A673 (cell line): ENCODE measurements at places on chromosomes 6 and 20. TPM values are rescaled to one million over a fixed set of nuclear protein-coding genes. Genes with fewer than 3 reads are reported as not detected.

DNA sequence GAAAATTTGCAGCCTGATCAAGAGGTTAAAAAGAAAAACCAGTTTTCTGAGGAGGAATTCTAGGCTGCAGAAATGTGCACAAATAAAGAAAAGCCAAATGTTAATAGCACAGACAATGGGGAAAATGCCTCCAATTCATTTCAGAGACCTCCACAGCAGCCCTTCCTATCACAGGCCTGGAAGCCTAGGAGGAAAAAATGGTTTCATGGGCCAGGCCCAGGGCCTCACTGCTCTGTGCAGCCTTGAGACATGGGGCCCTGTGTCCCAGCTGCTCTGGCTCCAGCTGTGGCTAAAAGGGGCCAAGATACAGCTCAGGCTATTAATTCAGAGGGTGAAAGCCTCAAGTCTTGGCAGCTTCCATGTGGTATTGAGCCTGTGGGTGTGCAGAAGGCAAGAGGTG is 18.9 kb downstream of the AHI1 start:
- H3K36me3 ChIP-seq = peaks cover 15% of the 10 kb centered on the region
- H3K4me1 ChIP-seq = no peaks in the 10 kb centered on the region
- H3K27ac ChIP-seq = no peak overlapping the region
- no peak for DNase-seq
- H3K4me3 ChIP-seq = no peak overlapping the region
- H3K27me3 ChIP-seq = no peaks in the 10 kb centered on the region

GRCh38 chr20:40714109-40714508 is 25.1 kb upstream of the MAFB start:
- H3K27ac ChIP-seq = no peak overlapping the region
- peaks cover 30% of the 10 kb centered on the region for H3K27me3 ChIP-seq
- H3K4me1 ChIP-seq = no peaks in the 10 kb centered on the region
- no peak overlapping the region for H3K4me3 ChIP-seq

DNA sequence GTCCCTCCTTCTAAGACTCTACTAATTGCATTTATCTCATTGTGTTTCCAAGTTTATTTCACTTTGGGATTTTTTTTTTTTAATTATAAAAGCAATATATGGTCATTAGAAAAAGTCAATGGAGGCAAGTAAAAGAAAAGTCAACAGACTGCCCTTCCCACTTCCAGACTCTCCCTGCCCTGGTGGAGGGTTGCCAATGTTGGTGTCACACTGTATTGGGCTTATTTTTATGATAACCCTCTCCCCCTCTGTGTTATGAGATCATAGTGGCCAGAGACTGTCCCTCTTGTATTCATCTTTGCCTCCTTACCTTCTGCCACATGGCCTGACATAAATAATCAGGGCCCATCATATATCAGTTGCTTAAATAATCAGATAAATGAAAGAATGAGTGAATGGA is 63.4 kb downstream of the LRRC1 start:
- no peak overlapping the region for H3K4me3 ChIP-seq
- H3K27me3 ChIP-seq = no peaks in the 10 kb centered on the region
- no peak for DNase-seq

- H3K4me1 ChIP-seq = no peaks in the 10 kb centered on the region
- H3K27ac ChIP-seq = no peak overlapping the region
- H3K27me3 ChIP-seq = no peaks in the 10 kb centered on the region
- no peak for DNase-seq
- no peaks in the 10 kb centered on the region for H3K36me3 ChIP-seq
These were observed 56.6 kb upstream of the TBC1D7 start for GRCh38 chr6:13384966-13385365.

DNA sequence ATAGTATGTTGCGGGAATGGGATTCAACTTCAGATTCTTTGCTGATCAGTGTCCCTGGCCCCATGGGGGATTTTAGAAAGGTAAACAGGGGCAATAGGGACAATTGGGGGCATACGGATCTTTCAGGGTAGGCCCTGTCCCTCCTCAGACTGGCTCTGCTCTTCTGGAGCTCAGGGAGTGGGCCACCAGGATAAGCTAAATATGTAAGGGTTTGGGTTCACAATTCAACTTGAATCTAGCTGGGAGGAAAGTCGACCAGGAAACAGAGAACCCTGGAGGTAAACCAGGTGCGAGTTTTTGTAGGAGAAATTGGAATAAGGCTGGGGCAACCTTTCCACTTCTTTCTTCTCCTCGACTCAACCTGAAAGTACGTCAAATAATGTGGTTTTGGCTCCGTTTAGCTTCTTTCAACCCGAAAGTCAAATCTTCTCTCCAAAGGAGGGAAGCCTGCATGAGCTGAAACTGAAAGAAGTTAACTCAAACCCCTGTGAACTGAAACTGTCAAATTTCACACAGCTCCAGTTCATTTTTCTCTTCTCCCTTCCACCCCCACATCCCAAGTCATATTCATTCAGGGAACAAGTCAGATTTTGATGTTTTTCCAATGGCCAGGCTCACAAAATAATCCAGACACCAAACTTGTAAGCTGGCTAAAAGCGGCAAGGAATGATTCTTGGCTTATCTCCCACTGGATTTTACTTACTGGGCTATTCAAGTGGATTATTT is 278.2 kb downstream of the CLIC5 start:
- no peak for DNase-seq
- H3K36me3 ChIP-seq = no peaks in the 10 kb centered on the region
- H3K4me1 ChIP-seq = no peaks in the 10 kb centered on the region

DNA sequence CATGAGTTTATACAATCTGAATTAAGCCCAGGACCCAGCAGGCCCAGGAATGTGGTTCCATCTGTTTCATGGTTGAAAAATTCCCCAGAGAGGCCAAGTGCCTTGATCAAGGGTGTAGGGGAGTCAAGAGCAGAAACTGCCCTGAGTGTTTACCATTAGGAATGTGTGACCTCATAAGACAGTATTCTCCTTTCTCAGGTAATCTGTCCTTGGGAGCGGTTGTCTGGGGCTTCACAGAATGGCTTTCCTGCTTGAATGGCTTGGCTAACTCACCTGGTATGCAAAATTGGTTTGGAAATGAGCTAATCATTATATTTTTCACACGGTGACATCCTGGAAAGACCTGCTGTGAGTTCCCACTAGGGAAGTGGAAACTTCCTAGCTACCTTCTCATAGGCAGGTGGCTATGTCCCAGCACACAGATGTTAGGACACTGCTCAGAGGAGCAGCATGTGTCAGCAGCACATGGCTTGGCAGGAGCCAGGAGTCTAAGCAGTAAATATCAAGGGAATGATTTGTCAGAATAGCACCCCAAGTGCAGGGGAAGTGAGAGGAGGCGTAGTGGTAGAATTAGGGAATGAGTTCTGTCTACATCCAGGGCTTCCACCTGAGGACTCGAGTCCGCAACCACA is 17.7 kb downstream of the CLIC5 start:
- no peak overlapping the region for H3K4me3 ChIP-seq
- DNase-seq = no peak
- no peaks in the 10 kb centered on the region for H3K36me3 ChIP-seq
- peaks cover 4% of the 10 kb centered on the region for H3K27me3 ChIP-seq
- no peaks in the 10 kb centered on the region for H3K4me1 ChIP-seq
- H3K27ac ChIP-seq = no peak overlapping the region

GRCh38 chr6:31870385-31870921 is 7.8 kb upstream of the NEU1 start:
- no peaks in the 10 kb centered on the region for H3K36me3 ChIP-seq
- no peak for DNase-seq
- H3K4me3 ChIP-seq = no peak overlapping the region

- H3K4me1 ChIP-seq = no peaks in the 10 kb centered on the region
- H3K27me3 ChIP-seq = no peaks in the 10 kb centered on the region
- no peak for DNase-seq
- H3K4me3 ChIP-seq = no peak overlapping the region
- no peaks in the 10 kb centered on the region for H3K36me3 ChIP-seq
These were observed 22.6 kb downstream of the NOL4L start for GRCh38 chr20:32562495-32562911.

GRCh38 chr20:35001596-35002362 is 46.1 kb downstream of the MYH7B start:
- H3K36me3 ChIP-seq = peaks cover 45% of the 10 kb centered on the region
- DNase-seq = no peak
- no peaks in the 10 kb centered on the region for H3K27me3 ChIP-seq
- no peaks in the 10 kb centered on the region for H3K4me1 ChIP-seq
- H3K27ac ChIP-seq = no peak overlapping the region

DNA sequence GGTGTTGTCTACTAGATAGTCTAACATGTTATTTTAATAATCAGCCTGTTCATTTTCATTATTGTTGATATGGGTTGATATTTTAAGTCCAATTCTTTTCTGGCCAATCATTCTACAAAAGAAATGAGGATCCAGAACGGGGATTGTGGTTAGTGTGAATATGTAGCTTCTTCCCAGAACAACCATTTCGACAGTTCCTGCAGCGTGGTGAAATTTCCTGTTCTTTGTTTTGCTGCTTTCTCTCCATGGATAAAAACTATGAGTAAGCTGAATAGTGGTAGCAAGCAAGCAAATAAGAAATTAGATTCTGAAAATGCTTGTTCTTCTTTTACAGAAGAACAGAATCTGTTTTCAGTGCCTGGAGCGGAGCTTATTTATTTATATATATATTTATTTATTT is 65.5 kb upstream of the F13A1 start:
- peak overlapping the region; percentile 74 for H3K27ac ChIP-seq
- H3K27me3 ChIP-seq = no peaks in the 10 kb centered on the region
- no peak overlapping the region for H3K4me3 ChIP-seq
- no peaks in the 10 kb centered on the region for H3K36me3 ChIP-seq
- peaks cover 14% of the 10 kb centered on the region for H3K4me1 ChIP-seq

DNA sequence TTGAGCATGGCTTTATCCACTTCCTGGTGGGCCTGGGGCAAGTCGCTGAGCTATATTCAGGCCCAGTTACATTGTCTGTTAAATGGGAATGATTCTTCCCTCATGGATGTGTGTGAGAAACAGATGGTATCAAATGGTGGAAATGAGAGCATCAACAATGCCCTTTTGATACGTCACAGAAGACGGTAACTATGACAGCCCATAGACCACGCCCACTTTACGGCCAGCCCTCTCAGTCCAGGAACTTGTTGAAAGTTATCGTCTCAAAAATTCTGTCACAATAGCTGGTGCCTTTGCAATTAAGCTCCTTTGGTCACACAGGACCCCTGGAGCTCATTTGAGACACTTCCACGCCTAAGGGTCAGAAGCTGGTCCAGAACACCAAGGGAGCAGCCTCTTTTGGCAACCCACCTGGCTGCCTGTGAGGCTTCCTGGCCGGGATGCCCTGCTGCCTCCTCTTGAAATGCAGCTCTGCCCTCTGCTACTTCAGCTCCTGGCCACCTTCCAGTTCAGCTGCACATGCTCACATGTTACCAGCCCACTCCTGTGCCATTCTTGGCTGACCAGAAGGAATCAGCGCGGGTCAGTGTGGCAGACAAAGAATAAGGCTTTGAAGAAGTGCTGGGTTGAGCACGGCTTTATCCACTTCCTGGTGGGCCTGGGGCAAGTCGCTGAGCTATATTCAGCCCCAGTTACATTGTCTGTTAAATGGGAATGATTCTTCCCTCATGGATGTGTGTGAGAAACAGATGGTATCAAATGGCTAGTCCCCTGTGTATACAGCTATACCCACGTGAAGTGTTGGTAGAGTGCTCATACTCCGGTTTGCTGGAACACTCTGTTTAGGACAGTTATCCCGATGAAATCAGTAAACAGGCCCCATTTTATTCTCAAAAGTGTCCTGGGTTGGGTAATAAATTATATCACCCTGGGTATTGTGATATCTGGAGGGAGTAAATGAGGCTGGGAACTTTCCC is 199.2 kb upstream of the SUPT3H start:
- no peak overlapping the region for H3K27ac ChIP-seq
- no peak overlapping the region for H3K4me3 ChIP-seq
- no peaks in the 10 kb centered on the region for H3K27me3 ChIP-seq
- H3K4me1 ChIP-seq = peaks cover 8% of the 10 kb centered on the region
- DNase-seq = no peak

DNA sequence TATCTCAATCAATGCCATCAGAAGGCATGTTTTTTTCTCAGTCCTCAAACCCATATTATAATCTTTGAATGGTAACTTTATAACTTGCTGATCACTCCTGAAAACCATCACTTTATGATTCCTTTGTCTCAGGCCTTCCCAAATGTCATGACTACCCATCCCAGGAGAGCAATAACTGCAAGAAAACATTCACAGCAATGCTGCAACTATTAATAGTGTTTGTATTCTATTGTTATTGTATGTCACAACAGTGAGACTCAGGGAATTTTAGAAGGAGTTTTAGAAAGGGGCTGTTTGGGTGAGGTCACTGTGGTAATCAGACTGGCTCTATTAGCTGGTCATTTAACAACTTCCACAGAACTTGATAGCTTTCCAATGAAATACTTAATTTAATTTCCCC is 301.4 kb upstream of the TBX18 start:
- no peak overlapping the region for H3K4me3 ChIP-seq
- H3K27ac ChIP-seq = no peak overlapping the region
- peaks cover 6% of the 10 kb centered on the region for H3K4me1 ChIP-seq
- H3K36me3 ChIP-seq = no peaks in the 10 kb centered on the region

DNA sequence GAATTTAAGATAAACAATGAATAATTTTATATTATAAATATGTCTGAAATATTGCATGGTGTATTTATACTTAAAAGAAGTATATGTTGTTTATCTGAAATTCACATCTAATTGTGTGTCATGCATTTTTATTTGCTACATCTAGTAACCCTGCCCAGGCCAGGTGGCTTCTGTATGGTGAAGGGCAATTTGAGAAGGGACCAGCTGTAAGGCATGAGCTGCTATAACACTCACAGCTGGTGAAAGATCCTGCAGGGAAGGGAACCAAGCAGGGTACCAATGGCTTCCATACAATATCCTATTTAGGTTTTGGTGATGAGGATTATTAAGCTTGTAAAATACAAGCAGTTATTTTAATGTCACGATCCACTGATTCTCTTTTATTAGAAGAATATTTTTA is 921.8 kb upstream of the GJE1 start:
- no peaks in the 10 kb centered on the region for H3K27me3 ChIP-seq
- no peak overlapping the region for H3K4me3 ChIP-seq
- no peaks in the 10 kb centered on the region for H3K36me3 ChIP-seq
- no peak overlapping the region for H3K27ac ChIP-seq
- no peak for DNase-seq

DNA sequence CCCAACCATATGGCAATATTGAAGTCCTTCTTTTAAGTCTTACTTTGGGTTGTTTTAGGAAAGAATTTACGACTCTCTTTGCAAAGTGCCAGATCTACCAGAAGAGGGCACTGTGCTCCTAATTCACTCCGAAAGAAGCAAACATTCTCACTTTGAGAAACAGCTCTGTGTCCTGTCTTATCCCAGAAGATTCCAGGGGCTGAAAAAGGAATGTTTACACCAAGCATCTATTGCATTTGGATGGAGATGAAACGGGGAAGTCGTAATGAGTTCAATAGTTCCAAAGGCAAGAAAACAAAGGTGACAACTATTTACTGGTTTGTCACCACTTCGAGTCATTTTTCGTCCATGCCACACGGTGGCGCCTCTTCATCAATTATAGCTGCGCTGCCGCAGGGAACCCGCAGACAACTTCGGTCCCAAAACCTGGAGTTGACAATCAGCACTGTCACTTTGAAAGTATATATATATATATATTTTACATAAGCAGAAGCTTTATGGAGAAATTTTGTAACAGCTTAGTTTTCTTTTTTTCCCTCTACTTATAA is 121.6 kb downstream of the MOXD1 start:
- peak; percentile 83 for DNase-seq
- H3K4me1 ChIP-seq = no peaks in the 10 kb centered on the region
- peaks cover 28% of the 10 kb centered on the region for H3K27me3 ChIP-seq
- H3K36me3 ChIP-seq = no peaks in the 10 kb centered on the region

The SOBP gene
- total RNA-seq = 3.3 TPM in 2 replicates

The STMN3 gene
- total RNA-seq = 115 and 128 TPM in 2 replicates

The KHDRBS2 gene
- not detected in 2 replicates for total RNA-seq

The SLC35B2 gene
- total RNA-seq = 45.8 and 52.0 TPM in 2 replicates

The SIRPB1 gene
- total RNA-seq = not detected in 2 replicates

The SYNGAP1 gene
- 77.6 and 78.5 TPM in 2 replicates for total RNA-seq

The RAB44 gene
- total RNA-seq = 0.07 TPM in 1 of 2 replicates, not detected in the other

The FILIP1 gene
- 0.24 and 0.32 TPM in 2 replicates for total RNA-seq
